ENCODE measurements at places on chromosomes 12 and 14. TPM values are rescaled to one million over a fixed set of nuclear protein-coding genes. Genes with fewer than 3 reads are reported as not detected.

GRCh38 chr12:53699678-53700025 is 23.8 kb upstream of the ATP5MC2 start:
- H3K4me1 ChIP-seq = peaks cover 23% of the 10 kb centered on the region
- no peaks in the 10 kb centered on the region for H3K36me3 ChIP-seq
- no peak overlapping the region for H3K27ac ChIP-seq

DNA sequence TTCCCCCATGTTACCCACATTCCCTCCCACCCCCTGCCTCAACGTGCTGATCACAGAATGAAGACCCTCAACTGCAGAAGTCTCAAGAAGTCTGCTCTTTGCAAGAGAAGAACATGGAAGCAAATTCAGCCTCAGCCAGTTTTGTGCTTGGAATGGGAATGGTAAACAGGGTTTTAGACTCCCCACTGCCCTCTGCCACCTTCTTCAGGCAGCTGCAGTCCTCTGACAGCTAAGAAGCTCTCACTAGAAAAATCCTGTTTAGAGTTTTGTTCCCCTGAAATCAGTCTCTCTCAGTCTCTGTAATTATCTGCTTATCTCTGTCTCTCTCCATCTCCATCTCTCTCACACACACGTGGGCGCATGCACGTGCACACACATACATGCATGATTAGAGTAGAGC is 85.4 kb downstream of the CRACR2A start:
- no peaks in the 10 kb centered on the region for H3K36me3 ChIP-seq
- no peaks in the 10 kb centered on the region for H3K27me3 ChIP-seq

DNA sequence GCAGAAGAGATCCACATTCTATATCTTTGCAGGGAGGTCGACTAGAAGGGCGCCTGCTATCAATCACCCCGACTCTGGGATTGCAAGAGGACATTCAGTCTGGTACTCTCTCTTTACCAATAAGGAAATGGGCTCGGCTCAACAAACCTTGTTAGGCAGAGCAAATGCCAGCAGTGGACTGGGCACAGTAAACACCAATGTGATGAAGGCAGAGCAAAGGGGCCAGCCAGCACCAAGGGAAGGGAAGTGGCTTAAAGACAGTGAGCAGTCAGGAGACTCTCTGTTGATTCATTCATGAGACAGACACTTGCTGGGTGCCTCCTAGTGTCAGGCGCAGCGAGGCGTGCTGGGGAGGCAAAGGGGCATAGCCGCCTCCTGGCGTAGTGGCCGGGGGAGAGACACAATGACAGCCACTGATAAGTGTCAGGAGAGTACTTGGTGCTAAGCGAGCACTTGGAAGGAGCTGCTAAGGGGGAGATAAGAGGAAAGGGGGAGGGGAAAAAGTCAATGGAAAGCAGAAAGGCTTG is 34.1 kb downstream of the TMCC3 start:
- H3K4me3 ChIP-seq = peak overlapping the region; percentile 3
- H3K27ac ChIP-seq = peak overlapping the region; percentile 40
- DNase-seq = no peak
- H3K4me1 ChIP-seq = peaks cover 16% of the 10 kb centered on the region

DNA sequence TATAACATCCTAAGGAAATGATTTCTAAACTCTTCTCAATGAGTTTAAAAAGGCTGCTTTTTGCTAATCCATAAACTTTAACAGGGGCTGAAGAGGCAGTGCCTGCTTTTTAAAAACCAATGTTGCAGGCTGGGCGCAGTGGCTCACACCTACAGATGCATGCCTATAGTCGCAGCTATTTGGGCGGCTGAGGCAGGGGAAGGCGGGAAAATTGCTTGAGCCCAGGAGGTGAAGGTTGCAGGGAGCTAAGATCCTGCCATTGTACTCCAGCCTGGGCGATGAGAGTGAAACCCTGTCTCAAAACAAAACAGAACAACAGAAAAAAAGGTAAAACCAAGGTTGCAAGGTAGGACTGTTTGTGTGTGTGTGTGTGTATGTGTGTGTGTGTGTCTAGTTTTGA is 531.2 kb downstream of the DIO2 start:
- no peak overlapping the region for H3K27ac ChIP-seq
- H3K4me1 ChIP-seq = no peaks in the 10 kb centered on the region
- no peak overlapping the region for H3K4me3 ChIP-seq
- no peaks in the 10 kb centered on the region for H3K36me3 ChIP-seq
- H3K27me3 ChIP-seq = no peaks in the 10 kb centered on the region

DNA sequence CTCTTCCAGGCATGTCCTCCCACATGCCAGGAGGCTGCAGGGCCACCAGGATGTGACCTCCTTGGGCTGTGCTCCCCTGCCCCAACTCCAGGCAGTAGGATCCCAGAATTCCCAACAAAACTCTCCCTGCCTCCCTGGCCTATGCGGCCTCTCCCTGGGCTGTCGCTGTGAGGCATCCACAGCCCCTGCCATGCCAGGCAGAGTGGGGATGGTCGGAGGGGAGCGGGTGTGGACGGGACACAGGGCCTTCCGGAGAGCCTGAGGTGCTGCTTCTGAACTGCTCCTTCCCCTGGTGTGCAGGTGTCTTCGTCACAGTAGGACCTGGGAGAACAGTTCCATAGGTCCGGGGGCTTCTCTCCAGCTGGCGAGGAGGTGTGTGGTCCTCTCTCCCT is 18.3 kb downstream of the GPR132 start:
- peaks cover 47% of the 10 kb centered on the region for H3K4me1 ChIP-seq
- no peaks in the 10 kb centered on the region for H3K27me3 ChIP-seq
- H3K36me3 ChIP-seq = no peaks in the 10 kb centered on the region
- no peak overlapping the region for H3K27ac ChIP-seq

GRCh38 chr14:68550338-68550715 is 242.5 kb downstream of the ZFP36L1 start:
- no peaks in the 10 kb centered on the region for H3K36me3 ChIP-seq
- DNase-seq = no peak
- H3K27me3 ChIP-seq = no peaks in the 10 kb centered on the region

Gene MYO1H
- not detected for total RNA-seq

Measured in esophagus squamous epithelium (tissue), 5 donors.